ENCODE measurements at places on chromosomes 2 and 18. TPM values are rescaled to one million over a fixed set of nuclear protein-coding genes. Genes with fewer than 3 reads are reported as not detected.

DNA sequence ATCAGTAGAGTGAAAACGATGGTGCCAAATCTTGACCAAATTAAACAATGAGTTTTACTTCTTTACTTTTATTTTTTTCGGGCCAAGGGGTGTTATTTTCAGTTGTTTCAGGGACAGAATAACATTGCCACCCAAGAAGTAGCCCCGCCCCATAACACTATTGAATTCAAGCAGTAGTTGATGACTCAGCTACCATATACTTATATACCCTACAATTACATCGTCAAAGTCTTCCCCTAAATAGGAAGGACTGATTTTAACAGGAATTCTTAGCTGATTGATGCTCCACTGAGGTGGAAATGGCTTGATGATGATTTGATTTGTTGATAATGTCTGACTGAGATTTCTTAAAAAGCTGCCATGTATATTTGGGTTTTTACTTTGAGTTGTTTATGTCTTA lies 24.7 kb downstream of the LYPD6B start:
- ATAC-seq: no peak

Gene WDR35
- total RNA-seq: 15.0 TPM

Gene GPN1
- 20.9 TPM for total RNA-seq

GRCh38 chr2:175935289-175936181 lies 66.5 kb downstream of the LNPK start:
- ATAC-seq: no peak

All from gastroesophageal sphincter (tissue), 4 donors.